Cortex of kidney (tissue), 1 donor: ENCODE measurements at places on chromosomes 3 and 15.

DNA sequence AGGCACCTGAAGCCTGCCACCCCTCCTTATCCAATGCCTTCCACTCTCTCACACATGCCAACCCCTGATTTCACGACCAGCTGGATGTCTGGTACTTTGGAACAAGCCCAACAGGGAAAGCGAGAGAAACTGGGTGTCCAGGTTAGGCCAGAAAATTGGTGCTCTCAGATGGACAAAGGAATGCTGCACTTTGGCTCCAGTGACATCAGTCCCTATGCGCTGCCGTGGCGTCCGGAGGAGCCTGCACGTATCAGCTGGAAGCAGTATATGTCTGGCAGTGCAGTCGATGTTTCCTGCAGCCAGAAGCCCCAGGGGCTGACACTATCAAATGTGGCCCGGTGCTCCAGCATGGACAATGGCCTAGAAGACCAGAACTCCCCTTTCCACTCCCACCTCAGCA is 45.2 kb downstream of the CDAN1 start:
- DNase-seq: no peak

DNA sequence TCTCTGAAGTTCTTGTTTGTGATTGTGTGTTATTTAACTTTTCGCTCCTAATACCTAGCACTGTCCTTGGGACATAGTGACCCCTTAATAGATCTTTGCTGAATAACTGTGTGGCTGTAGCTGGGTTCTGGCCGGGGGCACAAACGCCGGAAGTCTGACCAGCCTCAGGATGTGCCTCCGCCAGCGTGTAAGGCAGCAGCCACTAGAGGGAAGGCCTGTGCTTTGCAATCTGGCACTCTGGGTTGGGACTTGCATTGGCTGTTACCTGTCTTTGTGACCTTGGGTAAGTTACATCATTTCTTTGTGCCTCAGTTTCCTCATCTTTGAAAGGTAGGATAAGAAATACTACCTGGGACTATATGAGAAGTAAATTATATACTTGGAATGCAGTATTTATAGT is 158.7 kb downstream of the GHSR start:
- DNase-seq: no peak

DNA sequence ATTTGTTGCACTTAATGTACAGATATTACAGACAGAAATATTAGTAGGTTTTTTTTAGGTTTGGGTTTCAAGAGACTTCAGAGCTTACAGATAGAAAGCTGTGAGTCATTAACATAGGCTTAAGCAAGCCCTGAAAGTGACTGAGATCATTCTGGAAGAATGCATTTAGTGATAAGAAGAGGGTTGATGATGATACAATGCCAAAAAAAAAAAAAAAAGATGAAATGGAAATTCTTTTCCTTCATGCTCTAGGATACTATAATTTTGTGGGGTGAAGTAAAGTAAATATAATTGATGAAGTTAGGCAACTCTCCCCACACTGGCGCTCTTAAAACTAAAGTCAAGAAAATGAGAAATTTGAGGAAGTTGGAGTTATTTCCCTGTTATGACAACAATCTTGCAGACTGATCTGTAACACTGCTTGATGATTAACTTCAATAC is 169.4 kb upstream of the ZNF385D start:
- no peak for DNase-seq

- no peak for DNase-seq
These were observed 14.4 kb downstream of the GK5 start for GRCh38 chr3:142211034-142211433.

- DNase-seq: no peak
These were observed 30.1 kb downstream of the FOXL2 start for GRCh38 chr3:138916824-138917223.

- DNase-seq: no peak
These were observed 311.5 kb upstream of the THBS1 start for GRCh38 chr15:39269352-39269751.

DNA sequence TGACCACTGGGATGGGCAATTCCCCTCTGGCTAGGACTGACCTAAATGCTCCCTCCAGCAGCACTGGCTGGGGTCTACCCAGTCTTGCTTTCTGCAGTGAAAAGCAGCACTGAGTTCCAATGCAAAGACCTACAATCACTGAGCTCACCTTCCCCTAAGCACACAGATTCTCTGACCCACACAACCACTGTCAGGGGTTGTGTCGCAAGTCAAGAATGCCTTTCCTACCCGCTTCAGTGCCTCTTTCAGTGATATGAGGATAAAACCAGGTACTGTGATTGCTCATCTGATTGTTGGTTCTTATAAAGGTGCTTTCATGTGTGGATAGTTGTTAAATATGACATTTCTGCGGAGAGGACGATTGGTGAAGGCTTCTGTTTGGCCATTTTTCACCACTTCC is 345.6 kb downstream of the GAP43 start:
- DNase-seq: no peak

DNA sequence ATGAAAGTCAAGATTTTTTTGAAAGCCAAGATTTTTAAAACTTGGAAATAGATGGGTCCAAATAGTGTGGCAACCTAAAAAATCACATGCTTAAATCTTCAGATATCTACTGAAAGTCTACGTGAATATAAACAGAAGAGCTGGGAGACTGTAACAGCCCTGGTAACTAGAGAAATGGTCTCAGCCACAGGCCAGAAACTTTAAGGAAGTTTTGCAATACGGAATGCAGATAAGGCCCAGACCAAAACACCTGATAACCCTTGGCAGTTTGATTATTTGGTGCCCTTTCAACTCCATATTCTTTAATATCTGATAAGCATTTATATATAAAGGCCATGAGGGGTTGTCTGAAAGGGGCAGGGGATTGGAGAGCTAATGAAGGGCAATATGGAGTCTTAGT is 537.3 kb upstream of the TGFBR2 start:
- no peak for DNase-seq

GRCh38 chr15:88269356-88270062 is 13.0 kb upstream of the NTRK3 start:
- no peak for DNase-seq

DNA sequence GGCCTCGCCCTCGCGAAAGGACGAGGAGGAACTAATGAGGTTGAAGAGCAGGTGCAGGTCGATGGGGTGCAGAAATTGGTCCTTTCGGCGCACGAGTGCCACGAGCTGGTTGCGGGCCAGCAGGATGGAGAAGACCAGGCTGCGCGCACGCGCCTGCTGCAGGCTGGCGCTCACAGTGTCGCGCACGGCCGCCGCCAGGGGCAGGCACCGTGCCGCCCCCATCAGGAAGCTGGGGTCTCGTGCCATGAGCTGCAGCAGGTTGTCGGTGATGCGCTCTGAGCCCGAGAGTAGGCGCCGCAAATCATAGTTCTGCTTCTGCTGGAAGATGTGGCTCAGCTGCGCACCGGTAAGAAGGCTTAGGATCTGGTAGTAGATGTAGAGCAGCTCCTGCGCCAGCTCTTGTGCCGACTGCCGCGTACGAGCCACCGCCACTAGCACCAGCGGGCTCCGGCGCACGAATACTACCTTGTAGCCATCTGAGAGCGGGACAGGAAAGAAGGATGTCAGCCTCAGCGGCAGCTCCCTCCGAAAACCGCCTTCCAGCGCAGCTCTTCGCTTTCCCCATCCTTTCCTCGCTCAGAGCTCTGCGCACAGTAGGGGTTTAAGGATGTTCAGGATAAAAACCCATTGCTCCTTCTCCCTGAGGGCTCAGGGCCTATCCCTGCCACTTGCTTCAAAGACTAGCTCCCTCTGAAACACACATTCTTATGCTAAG is 6.9 kb upstream of the MST1R start:
- DNase-seq: no peak

DNA sequence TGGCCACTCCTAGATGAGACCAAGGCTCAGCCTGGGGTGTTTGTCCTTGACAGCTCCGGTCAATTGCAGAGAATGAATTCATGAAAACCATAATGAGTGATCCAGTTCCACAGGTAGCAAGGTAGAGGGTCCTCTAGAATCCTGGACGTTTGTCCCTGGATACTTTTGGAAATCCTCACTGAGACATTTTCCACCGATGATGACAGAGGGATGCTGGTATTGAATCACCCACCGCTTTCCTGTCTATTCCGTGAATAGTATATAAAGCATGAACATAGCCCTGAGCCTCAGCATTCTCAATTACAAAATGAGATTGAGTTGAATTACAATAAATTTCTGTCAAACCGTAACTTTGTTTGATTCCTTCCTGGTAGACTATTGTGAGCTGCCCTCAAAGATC is 5.7 kb upstream of the DCUN1D1 start:
- no peak for DNase-seq

DNA sequence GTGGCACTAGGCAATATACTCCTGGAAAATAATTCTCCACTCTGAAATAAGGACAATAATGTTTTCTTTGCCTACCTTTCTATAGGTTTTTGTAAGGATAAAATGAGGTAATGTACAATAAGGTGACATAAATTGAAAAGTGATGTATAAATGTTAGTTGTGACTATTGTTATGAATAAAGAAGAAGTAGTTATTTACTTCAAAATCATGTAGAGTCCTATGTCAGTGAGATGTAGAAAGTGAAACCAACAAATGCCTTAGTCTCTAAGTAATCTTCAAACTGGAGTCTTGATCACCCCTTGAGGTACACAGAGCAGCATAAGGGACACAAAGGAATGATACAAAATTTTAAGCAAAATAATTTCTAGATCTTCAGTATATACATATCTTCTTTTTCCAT is 60.3 kb upstream of the TP63 start:
- no peak for DNase-seq

DNA sequence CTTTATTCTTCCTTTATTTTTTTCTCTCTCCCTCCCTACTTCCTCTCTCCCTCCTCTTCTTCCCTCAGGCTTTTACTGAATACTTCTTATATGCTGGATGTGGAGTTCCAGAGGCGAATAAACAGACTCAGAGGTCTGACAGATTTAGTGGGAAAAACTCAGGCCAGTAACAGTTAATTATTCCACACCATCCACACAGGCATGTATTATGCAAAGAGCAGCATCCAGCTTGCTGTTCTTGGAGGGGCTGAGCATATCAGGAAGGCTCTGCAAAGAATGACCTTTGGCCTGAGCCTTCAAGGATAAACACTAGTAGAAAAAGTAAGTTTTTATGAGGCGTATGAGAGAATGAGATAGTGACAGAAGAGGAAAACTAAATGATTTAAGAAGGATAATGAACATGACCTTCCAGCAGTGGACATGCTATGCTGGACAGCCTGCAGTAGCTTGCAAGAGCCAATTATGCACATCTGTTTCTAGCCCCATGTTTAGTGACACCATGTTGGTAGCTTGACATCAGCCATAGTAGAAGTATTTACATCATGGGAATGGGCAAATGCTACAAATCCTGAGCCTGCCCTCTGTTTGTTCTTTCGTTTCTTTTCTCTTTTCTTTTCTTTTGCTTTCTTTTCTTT is 387.4 kb downstream of the EPHB1 start:
- DNase-seq: no peak

DNA sequence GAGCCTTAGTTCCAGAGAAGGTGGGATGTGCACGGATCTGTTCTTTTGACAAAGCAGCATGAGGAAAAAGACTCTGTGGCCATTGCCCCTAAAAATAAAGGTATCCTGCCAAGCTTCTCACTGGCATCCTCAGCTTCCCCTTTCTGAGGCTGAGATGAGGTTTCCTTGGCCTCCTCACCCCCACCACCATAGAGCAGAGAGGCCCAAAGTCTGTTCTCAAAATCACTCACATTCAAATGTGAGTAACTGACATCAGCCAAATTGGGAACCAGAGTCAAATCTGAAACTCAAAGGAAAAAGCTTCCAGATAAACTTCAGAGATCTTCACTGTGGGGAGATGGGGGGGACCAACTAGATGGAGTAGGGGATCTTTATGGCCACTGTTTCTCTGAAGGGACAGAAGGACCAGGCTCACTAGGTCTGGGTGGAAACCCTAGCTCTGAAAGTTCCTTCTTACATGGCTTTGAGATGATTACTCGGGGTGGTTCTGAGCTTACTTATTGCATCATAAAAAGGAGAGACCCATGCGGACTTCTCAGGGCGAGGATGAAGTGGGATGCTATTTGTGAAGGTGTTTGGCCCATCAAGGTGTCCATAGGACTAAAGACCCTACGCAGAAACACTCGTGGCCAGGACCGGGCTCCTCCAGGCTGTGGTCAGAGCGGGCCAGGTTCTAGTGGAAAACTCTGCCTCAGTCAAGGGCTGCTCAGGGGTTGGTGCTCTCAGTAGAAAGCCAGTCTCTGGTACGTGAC is 61.5 kb upstream of the MEF2A start:
- no peak for DNase-seq

DNA sequence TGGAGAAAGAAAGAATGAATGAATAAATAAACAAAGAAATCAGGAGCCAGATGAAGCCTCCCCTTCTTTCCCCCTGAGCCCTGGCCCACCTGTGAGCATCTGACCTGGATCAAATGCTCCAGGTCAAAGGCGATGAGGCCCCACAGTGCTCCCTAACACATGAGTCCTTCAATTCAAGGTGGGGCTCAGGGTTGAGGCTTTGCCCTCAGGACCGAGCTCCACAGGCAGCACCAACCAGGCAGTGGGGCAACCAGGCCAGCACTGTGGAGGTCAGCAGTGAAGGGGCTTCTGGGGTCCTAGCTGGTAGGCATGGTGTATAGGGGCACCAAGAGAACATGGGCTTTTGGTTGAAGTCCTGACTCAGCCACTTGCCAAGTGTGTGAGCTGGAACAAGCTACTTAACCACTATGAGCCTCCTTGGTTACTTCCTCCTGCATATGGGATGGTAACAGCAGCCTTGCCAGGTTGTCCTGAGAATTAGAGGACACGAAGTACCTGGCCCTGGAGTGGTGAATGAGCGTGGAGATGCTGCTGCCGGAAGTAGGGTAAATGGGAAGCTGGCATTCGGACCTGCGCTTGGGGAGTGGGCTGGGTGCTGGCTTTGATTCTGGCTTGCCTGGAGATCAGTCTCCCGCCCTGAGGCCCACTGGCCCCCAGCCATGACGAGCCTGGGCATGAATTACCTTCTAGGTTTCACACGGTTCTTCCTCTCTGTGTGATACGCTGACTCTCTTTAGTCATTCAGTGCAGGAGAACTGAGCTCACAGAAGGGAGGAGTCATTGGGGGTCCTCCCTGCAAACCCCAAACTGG is 10.0 kb upstream of the PAQR5 start:
- no peak for DNase-seq

DNA sequence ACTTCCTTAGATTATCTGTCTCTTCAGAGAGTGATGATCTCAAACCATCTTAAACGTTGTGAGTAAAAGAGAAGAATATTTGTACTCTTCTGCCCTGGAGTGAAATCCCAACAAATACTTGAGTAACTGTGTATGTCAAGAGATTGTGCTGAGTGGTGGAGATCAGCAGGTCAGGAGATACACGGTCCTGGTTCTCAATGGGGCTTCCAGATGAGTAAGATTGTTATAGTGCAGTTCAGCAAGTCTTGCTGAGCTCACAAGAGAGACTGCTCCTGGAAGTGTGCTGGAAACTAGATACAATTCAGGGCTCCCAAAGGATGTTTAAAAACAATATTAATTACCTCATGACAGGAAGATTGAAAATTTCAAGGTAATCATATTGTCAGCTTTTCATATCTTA is 184.3 kb downstream of the AKAP13 start:
- no peak for DNase-seq

- DNase-seq: no peak
These were observed 792 bp downstream of the ATP13A3 start for GRCh38 chr3:194485881-194486539.

GRCh38 chr3:40042752-40043443 is 233.5 kb downstream of the MYRIP start:
- no peak for DNase-seq

GRCh38 chr15:66700802-66701421 is 1.1 kb upstream of the SMAD6 start:
- peak; percentile 49 for DNase-seq

GRCh38 chr15:93917181-93917580 is 314.2 kb upstream of the MCTP2 start:
- no peak for DNase-seq

- no peak for DNase-seq
These were observed 1168.6 kb upstream of the ALCAM start for GRCh38 chr3:104198131-104198530.
